ENCODE measurements at places on chromosomes 13 and 19. TPM values are rescaled to one million over a fixed set of nuclear protein-coding genes. Genes with fewer than 3 reads are reported as not detected.

DNA sequence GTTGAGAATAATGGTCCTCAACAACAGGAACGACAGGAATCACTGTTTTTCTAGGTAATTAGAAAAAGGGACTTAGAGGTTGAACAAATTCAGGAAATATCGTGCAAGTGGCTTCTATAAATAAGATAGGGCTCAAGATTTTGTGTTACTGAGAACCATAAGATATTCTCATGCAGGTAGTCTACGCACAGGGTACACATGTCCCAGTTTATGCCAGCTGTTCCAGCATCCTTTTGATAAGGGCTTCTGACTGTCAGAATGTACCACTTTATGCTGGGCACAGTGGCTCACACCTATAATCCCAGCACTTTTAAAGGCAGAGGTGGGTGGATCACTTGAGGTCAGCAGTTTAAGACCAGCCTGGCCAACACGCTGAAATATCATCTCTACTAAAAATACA, 32.1 kb downstream of the RBM26 start:
- DNase-seq: no peak

DNA sequence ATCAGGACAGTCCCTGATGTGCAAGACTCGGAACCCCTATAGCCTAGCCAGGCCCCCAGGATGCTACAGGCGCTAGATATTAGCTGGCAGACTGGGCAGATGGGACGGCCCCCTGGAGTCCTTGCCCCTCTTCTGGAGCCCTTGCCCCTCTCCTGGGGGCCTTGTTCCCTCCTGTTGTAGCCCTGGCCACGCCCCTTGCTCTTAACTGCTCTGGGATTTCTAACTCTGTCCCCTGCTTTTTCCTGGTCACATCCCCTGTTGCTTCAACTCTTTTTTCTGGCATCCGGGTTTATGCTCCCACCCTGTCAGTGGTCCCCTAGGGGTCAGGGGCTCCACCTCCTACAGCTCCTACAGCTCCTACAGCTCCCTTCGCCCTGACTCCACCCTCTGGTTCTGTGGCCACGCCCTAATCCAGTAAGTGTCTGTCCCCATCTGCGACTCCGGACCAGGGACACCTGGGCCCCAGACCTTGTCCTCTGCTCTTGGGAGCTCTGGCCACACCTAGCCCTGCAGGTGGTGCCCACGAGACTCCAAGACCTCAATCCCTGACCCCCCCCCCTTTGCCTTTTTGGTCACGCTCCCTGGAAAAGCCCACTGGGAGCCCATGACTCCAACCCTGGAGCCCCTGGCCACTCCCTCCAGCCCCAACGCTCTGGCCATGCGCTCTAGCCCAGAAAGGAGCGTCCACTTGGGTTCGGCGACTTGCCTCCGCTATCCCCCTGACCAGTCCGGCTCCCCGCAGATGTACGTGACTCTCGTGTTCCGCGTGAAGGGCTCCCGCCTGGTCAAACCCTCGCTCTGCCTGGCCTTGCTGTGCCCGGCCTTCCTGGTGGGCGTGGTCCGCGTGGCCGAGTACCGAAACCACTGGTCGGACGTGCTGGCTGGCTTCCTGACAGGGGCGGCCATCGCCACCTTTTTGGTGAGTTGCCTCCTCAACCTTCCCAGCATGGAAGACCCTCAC, 6.8 kb downstream of the PLPPR2 start:
- no peak for DNase-seq

GARIN5A gene
- total RNA-seq: 1.2 TPM

- no peak for DNase-seq
Observed at GRCh38 chr13:79995334-79995733, 345.6 kb downstream of the SPRY2 start.

RASL11A gene
- total RNA-seq: 7.9 TPM

- DNase-seq: no peak
Observed at GRCh38 chr19:23777216-23777615, 18.5 kb upstream of the ZNF681 start.

- no peak for DNase-seq
Observed at GRCh38 chr13:60282186-60282585, 114.8 kb upstream of the TDRD3 start.

SRRM5 gene
- 0.20 TPM for total RNA-seq

GPR183 gene
- 2.6 TPM for total RNA-seq

DNA sequence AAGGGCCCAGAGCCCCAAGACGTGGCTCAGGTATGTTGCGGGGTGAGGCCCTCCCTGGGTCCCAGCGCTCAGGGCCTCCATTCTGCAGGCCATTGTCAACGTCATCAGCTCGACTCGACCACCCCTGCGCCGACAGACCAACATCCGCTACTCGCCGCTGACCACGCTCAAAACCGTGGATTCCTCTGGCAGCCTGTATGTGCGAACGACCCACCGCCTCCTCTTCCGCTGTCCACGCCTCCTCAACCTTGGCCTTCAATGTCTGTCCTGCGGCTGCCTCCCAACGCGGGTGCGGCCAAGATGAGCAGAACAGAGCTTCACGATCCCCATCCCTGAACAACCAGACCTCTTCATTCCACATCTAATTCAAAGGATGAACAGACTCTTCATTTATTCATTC, 8.2 kb downstream of the RDH8 start:
- DNase-seq: no peak

- no peak for DNase-seq
Observed at GRCh38 chr13:74895042-74895796, 586.8 kb downstream of the TBC1D4 start.

- no peak for DNase-seq
Observed at GRCh38 chr19:17255150-17255621, 9.4 kb downstream of the USHBP1 start.

DNA sequence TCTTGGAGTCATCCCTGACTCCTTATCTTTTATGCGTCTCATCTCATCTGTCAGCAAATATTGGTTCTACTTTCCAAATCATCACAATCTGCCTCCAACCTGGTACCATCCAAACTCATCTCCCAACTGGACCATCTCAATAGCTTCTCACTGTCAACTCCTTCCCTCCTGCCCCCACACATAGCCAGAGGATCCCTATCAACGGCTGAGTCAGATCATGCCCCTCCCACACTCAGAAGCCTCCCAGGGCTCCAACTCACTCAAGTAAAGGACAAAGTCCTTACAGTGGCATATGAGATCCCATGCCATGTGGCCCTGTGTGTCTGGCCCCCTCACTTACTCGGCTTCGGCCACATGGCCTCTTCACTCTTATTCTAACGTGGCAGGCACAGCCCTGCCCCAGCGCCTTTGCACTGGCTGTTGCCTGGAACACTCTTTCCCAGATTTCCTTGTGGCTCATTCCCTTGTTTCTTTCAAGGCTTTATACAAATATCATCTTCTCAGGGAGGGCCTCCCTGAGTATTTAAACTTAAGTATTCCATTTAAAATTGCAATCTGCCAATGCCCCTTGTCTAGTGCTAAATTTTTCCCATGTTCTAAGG, 4.3 kb downstream of the SPRED3 start:
- no peak for DNase-seq

TEX26 gene
- not detected for total RNA-seq

DNA sequence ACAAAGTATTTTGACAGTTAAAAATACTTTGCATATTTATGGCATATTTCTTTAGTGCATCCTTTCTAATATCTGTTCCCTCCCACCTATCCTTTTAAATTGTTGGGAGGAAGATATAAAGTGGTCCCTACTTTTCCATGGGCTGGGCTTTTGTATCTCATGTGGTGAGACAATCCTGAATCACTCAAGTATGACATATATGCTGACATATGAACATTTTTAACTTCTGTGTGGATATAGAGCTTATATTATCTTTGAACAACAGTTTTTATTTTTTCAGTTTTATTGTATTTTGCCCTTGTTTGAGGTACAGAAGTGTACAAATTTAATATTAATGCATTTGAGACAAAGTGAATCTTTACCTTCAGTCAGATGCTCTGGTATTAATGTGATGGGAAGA, 3.4 kb downstream of the ZMYM2 start:
- no peak for DNase-seq

DNA sequence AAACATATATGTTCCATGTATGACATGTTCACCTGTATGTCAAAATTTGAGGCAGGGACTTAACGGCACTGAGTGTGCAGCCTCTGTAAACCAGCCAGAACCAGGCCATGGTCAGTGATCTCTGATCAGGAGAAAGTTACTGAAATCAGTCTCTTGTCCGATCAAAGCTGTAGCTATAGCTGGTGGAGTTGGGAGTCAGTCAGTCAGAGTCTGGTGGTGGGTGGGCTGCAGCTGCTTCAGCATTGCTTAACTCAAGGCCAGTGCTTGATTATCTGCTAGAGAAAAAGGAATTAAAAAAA, 78.3 kb downstream of the ANKRD10 start:
- no peak for DNase-seq

DNA sequence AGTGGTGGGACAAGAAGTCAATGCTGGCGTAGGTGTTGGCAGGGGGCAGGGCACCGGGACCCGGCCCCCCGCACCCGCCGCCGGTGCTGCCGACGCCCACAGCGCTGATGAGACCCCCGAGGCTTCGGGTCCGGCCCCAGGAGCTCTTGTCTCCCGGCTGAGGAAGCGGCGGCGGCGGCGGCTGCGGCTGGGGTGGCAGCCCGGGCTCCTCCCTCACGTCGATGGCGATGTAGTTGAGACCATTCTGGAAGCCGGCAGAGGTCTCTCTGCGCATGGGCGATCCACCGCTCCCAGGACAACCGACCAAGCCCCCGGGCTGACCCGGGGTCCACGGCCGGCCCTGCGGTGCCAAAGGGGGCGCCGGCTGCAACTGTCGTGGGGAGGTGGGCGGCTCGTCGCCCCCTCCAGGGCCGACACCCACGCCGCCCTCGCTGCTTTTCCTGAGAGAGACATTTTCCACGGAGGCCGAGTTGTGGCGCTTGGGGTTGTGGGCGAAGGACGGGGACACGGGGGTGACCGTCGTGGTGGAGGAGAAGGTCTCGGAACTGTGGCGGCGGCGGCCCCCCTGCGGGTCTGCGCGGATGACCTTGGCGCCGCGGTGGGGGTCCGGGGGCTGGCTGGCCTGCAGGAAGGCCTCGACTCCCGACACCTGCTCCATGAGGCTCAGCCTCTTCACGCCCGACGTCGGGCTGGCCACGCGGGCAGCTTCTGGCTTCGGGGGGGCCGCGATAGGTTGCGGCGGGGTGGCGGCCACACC, 4.1 kb downstream of the IRS2 start:
- no peak for DNase-seq

DNA sequence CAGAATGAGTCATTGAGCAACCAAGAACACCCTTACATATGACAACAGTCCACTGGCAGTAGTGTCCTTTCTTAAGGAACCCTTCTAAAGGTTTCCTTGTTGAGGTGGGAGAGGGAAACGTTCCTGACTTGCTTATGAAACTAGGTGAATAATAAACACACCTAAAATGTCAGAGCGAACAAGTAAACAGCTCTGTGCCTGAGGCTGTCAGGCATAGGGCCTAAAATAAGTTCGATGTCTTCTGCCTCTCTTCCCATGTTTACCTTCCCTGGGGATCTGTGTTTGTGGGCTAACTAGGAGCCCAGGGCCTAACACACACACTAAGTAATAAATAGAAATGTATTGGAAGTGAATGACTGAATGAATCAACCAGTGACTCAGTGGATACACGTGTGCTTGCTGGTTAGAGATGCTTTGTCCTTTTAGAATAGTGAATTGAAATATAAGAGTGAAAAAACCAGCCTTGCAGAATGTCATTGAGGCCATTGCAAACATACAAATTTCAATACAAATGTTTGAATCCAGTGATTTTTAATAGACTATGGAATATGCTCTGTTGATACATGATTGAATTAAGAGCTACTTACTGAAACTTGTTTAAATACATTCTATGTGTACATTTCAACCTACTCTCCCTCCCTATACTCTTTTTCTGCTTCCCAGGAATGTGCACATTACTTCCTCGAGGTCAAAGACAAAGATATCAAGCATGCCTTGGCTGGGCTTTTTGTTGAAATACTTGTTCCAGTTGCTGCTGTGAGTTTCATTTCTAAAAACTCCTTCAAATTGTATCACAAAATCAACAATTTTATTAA, 102.9 kb downstream of the FRY start:
- no peak for DNase-seq

GRCh38 chr13:46633416-46633815, 80.4 kb downstream of the LRCH1 start:
- DNase-seq: no peak

DNA sequence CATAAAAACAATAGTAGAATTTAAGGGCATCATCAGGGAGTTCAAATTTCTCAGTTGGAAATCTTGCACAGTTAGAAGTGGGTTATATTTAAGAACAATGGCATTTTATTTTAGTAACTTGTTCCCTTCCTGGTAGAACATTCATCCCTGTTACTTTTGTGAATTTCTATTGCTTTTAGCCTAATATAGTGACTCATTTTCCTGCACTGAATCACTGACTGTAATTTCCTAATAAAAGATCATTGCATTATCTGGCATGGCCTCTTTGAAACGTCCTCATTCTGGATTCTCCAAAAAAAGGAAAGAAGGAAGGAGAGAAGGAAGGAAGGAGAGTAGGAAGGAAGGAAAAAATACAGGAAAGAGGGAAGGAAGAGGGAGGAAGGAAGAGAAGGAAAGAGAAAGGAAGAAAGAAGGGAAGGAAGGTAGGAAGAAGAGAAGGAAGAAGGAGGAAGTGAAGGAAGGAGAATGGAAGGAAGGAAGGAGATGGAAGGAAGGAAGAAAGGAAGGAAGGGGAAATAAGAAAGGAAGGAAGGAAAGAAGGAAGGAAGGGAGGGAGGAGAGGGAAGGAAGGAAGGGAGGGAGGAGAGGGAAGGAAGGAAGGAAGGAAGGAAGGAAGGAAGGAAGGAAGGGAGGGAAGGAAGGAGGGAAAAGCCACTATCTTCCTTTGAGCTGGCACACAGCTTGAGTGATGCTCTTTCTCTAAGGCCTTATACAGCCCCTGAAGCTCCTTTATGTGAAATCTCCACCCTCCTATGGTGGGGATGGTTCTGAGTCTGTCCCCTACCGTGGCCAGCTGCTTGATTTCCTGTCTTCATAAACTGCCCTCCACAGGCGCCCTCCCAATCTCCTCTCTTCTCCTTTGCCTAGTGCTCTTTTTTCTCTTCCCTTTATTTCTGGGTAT, 29.8 kb upstream of the TM9SF2 start:
- no peak for DNase-seq

DNA sequence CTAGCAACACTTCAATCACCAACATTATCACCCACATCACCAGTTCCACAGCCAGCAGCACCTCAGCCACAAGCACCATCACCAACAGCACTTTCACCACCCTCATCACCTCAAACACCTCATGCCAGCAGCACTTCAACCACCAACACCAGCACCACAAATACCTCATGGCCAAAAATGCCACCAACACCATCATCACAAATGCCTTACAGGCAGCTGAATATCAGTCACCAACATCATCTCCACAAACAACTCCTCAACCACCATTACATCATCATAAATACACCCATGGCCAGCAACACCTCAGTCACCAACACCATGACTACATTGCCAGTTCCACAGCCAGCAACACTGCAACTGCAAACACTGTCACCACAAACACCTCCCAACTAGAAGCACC, 10.4 kb downstream of the FCER2 start:
- DNase-seq: no peak

- no peak for DNase-seq
Observed at GRCh38 chr13:23418776-23419683, 14.5 kb downstream of the SACS start.

DNA sequence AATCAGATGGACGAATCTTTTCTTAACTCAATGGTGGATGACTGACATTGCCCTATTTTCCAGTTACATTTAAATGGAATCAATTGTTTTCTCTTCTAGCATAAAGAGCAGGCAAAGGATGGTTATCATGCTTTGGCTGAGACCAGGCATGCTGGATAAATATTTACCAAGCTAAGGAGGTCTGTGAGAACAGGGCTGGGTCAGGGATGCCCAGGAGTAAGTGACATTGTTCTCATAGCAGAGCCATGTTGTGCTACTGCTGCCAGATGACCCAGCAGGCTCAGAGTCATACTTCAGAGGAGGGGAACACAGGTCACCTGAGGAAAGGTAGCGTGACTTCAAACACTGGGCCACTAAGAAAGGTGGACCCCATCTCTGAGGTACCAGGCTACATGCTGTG, 116.0 kb upstream of the RNF113B start:
- no peak for DNase-seq

PHF11 gene
- total RNA-seq: 18.6 TPM

ZFP82 gene
- 5.0 TPM for total RNA-seq

Measured in left ventricle myocardium superior (tissue), 1 donor.